CD4-positive, alpha-beta T cell (primary cell): ENCODE measurements at places on chromosomes 2 and 18.

GRCh38 chr18:76394780-76395476 is 100.1 kb downstream of the ZNF516 start:
- DNase-seq, result no peak

DNA sequence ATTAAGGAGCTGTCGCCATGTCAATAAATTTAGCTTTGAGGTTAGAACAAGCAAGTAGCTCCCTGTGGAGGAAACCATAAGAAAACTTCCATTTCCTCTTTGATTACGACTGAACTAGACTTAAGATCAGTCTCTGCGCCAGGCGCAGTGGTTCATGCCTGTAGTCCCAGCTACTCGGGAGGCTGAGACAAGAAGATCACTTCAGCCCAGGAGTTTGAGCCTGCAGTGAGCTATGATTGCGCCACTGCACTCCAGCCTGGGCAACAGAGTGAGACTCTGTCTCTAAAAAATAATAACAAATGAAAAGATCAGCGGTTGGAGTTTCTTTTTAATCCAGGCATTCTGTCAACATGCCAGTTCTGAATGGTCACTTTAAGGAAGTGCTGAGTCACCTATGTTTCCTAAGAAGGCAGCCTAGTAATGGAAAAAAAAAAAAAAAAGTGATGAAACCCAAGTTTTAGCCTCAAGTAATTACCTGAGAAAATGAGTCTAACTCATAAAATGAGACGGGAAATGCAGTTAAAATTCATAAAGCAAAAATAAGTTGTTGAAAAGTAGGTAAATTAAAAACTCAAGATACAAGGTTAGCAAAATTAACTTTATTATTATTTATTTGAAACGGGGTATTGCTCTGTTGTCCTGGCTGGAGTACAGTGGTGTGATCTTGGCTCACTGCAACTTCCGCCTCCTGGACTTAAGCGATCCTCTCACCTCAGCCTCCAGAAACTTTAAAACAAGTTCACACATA is 10.2 kb downstream of the C18orf32 start:
- no peak for DNase-seq

DNA sequence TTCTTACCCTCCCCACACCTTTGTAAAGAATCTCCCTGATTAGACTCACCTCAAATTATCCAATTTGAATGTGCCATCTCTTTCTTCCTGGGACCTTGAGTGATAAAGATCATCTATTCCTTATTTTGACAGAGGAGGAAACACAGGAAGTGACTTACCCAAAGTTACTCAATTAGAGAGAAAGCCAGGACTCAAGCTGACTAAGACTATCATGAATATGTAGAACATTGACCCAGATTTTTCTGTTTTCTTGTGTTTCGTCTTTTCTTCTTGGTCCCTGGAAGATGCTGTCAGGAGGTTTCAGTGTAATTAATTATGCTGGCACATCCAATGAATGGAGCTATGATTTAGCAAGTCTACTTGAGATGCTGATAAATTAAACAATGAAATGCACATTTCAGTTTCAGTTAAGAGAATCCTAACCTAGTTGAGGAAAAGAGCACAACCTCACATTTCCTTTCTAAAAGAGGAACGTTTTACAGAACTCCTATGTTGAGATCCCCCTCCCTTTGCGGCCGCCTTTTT is 380.4 kb downstream of the CLIP4 start:
- no peak for DNase-seq

- no peak for DNase-seq
Measured at GRCh38 chr2:24613154-24613814, 122.2 kb downstream of the NCOA1 start.

DNA sequence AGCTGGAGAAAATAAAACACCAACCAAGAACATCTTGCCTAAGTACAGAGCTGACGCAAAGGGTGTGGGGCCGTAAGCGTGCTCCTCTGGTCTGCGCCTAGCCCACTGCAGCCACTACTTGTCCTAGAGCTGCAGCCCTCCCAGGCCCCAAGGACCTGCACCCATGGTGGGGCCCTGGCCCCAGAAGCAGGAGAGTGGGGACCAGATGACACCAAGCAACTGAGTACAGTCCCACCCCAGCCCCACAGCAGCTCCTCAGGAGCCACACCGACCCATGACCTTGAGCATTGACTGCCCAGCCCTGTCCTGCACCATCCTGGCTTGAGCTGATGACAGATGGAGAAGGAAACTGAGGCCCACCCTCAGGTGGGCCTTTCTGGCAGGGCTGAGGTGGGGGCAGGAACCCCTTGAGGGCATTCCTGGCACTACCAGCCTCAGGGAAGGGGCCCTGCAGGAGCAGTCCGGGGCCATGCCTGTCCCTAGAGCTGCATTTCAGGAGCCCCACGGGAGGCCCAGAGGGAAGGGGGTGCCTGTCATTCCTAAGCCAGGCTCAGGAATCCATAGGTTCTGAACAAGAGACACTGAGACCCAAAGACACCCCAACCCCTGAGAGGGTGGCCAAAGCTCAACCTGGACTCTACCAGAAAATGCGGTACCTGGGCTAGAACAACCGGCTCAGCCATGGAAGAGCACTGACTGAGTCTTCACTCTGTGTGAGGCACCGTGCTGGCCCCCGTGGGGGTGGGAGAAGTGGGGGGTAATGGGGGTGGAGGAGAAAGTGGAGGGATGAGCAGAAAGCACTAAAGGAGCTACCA is 4.9 kb downstream of the KIF1A start:
- DNase-seq, result no peak

DNA sequence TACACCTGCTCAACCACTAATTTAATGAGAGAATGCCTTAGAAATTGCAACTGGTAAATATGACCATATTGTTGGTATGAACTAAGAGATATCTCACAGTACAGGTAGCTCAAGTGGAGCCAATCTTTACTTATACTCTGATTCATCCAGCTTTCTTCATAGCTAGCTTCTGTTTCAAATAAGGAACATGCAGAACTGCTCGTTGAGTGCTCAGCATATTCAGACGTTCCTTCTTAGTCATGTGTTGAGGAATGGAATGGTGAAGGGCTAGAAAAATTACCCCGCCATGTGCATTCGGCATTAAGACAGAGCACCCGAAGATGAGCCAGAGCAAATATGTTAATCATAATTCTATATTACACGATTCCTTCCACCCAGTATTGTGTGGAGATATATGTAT is 144.0 kb upstream of the VRK2 start:
- DNase-seq, result no peak

DNA sequence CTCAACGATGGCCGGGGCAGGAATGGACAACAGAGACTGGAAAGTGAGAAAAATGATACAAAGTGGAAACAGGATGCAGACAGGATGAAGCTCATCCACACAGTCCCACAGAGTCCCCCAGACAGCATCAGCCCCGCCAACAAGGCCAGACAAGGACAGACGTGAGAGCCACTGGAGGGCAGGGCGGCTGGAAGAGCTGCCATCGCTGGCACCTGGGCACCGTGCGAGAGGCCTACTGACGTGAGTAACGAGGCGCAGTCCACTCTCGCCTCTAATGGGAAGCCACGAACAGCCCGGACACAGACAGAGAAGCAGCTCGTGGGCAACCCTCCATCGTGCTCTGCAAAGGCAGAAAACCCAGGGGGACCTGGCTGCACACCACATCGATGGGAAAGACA is 17.1 kb downstream of the HDAC4 start:
- no peak for DNase-seq

DNA sequence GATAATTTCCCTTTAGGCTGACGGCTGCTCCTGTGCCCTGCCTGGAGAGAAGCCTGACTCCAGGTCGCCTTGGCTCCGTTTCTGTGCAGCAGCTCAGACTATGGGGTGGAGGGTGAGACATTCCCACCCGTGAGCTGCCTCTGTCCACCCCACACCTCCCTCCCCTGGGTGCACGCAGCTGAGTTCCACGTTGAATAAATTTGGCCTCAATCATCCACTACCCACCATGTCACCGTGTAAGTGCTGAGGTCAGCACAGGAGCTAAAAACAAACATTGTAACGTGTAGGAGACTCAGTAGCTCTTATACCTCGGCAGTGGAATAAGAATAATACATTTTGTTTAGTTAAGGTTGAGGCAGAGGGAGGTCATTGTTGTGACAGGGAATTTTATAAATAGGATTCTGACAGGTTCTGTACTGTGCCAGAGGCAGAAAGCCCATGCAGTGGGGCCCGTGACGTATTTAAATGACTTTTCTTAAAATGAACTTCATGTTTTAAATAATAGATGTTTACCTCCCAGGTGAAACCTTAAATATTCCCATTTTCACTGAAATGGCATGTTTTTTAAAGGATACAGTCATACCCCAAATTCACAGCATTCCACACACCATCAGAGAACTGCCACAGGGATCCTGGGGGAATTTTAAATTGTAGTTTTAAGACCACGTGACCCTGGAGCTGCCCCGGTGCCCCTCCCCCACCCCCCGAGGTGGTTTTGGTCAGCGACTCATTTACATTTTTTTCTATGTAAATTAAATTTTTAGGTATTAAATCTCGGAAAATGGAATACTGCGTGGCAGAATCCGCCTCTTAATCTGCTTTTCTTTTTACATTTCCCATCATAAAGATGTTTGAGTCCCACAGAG is 50.2 kb downstream of the NFATC1 start:
- no peak for DNase-seq

- no peak for DNase-seq
Measured at GRCh38 chr2:59390581-59390980, 1149.5 kb upstream of the FANCL start.

DNA sequence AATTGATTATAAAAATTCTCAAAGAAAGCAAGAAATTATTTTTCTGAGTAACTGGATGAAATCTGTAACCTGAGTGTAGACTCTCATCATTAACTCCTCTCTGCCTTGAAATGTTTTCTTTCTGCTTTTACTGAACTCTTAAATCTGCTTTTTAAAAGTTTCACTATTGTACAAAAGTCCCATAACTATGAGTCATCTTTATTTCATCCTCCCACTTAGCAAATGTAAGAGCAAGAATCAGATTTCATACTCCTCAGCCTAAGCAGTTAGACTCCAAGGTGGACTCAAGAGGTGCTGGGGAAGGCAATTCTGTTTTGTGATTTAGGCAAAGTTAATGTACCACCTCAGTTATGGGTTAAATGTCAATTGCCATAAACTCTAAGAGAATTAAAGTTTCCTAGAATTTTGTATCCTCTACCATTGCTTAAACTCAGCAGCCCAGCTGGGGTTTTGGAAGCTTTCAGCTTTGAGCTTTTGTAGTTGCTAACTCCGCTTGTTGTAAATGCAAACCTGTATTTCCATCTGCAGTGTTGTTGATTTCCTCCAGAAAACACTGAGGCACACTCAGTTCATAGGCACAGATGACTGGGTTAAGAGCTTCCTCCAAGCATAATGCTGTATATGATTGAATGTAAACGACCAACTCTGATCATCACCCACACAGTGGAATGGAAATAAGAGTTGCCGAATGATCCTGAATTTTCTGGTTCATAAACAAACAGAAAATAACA is 268.8 kb downstream of the ARHGAP15 start:
- DNase-seq, result no peak

DNA sequence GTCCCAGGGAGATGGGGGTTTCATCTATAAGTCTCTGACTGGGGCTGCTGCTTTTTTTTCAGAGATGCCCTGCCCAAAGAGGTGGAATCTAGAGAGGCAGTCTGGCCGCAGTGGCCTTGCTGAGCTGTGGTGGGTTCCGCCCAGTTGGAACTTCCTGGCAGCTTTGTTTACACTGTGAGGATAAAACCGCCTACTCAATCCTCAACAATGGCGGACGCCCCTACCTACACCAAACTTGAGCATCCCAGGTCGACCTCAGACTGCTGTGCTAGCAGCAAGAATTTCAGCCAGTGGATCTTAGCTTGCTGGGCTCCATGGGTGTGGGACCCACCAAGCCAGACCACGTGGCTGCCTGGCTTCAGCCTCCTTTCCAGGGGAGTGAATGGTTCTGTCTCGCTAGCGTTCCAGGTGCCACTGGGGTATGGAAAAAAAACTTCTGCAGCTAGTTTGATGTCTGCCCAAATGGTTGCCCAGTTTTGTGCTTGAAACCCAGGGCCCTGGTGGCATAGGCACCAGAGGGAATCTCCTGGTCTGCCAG is 152.6 kb upstream of the CYP26B1 start:
- DNase-seq, result no peak

GRCh38 chr2:74261204-74261864 is 62.9 kb downstream of the MTHFD2 start:
- DNase-seq, result no peak

- DNase-seq, result no peak
Measured at GRCh38 chr2:96636551-96637171, 1.5 kb downstream of the KANSL3 start.

DNA sequence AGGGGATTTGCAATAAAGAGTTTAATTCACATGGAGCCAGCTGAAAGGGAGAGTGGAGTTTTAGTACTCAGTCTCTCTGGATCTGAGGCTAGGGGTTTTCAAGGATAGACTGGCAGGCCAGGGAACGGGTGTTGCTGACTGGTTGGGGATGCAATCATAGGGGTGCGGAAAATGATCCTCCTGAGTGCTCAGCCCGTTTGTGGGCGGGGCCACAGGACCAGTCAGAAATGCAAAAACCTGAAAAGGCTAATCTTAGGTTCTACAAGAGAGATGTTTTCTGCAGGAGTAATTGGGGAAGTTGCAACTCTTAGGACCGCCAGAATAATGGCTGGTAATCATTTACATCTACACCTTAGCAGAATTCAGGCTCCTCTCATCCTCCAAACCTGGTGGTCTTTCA is 2.5 kb downstream of the NFU1 start:
- no peak for DNase-seq

GRCh38 chr2:232456296-232457120 is 555 bp downstream of the ALPI start:
- DNase-seq, result no peak

DNA sequence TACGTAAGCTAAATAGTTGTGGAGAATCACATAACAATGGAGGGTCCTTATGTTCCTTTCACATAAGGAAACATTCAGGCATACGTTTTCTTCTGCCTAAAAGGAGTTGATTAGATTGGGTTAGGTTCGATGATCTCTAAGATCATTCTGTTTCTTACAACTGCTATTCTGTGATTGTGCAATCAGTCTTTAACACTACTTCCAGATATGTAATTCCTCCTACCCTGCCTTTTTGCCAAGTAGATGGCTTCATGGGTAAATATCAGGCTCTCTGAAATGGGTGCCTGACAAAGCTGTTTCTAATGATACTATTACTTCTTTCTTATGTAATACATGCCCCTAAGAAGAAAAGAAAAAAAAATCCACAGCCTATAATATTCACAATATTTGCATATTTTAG is 321.5 kb downstream of the XIRP2 start:
- no peak for DNase-seq

DNA sequence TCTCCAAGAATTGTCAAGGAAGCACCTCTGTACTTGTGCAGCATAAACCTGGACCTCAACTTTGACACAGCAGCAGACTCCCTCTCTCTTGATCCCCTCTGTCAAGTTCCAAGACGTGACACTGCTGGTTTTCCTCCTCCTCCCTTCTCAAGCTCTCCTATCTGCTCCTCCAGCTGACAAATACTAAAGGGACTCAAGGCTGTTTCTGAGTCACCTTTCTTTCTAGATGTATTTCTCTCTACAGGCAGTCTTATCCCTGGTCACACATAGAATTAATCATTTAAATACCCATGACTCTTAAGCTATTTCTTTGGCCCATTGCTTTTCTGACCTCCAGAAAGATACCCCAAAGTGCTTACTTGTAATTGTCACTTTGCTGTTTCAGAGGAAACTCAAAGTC is 53.5 kb downstream of the SEPTIN10 start:
- DNase-seq, result no peak
